ENCODE measurements at places on chromosomes 1 and 21.
A peak's percentile ranks its signal among the peaks of the same experiment; 100 is the strongest.

DNA sequence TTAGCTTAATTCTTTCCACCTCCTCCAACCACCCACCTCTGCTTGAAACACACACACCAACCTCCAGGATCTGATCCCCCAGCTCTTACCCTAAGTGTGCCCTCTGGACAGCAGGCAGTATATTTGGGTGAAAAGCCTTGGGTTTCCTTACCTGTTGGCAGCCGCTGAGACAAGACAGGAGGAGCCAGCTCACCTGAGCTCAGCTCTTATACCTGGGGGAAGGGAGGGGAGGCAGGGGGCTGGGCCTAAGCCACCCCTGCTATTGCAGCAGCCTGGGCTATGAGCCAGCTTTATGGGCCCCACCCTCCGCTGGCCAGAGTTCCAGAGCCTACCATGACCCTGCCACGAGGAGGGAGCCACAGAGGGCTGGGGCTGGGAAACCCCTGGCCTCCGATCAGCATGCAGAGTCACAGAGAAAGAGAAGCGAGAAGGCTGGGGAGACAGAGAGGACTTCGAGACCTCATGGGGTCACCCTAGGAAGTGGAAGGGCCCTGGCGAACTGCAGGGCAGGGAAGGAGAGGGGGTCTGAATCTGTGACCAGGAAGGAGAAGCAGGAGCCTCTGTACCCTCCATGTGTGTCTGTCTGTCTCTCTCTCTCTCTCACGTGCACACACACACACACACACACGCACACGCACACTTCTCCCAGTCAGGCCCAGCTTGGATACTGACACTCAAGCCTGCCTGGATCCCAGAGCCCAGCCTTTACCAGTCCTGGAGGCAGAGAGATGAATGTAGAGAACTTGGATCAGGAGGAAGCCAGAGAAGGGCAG, at the start of gene S100A14:
S100A14 (minus strand) TSS at position 182 of the 773 bp plus-strand sequence. CDS start 467 bp downstream, outside the sequence.
- DNase-seq: no peak

GRCh38 chr1:52235646-52236045, 93.8 kb downstream of the ZFYVE9 start:
- no peak for DNase-seq

GRCh38 chr1:69567652-69568420, at the start of gene LRRC7:
TSS of gene LRRC7 (plus strand) at chr1:69567922. CDS start at chr1:69568640, 718 bp downstream.
- DNase-seq: no peak

DNA sequence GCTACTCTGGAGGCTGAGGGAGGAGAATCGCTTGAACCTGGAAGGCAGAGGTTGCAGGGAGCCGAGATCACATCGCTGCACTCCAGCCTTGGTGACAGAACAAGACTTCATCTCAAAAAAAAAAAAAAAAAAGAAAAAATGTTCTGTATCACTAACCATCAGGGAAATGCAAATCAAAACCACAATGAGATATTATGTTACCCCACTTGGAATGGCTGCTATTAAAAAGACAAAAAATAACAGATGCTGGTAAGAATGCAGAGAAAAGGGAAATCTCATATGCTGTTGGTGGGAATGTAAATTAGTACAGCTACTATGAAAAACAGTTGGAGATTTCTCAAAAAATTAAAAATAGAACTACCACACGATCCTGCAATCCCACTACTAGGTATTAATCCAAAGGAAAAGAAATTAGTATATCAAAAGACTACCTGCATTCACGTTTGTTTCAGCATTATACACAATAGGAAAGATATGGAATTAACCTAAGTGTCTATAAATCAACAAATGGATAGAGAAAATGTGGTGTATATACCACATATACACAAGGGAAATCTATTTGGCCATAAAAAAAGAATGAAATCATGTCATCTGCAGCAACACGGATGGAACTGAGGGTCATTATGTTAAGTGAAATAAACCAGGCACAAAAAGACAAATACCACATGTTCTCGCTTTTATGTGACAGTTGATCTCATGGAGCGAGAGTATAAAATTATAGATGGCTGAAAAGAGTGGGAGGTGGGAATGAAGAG, 62.6 kb downstream of the ABL2 start:
- DNase-seq: no peak

- no peak for DNase-seq
These were observed 89.7 kb upstream of the RUNX1 start for GRCh38 chr21:35138665-35139381.

DNA sequence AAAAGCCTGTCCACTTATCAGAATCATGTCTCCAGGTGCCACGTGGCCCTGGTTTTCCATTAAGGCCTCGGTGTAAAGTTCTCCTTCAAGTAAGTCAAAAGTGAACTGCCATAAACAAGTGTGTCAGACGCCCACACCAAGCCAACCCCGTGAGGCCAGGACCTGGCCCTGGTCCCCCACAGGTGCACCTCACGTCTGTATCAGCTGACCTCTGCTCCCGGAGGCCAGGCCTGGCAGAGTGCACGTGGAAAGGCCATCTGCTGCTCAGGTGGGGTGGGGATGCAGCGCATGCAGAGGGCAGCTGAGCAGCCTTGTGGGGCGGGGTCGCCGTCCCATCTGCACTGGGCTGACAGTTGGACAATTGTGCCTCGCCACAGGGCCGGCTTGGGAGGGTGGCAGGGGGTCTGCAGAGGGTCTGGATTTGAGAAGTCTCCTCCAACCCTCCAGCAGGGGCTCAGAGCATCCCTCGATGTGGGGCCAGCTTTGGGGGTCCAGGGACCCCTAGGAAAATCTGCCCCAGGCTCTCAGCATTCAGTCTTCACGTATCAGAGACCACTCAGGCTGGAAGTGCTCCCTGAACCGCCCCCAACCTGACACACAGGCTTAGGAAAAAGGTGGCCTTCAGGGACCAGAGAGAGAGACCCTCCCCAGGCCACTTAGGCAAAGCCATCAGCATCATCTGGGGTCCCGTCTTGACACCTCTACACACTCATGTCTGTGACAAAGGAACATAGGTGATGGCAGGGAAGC, 3.0 kb downstream of the SLC19A1 start:
- no peak for DNase-seq

GRCh38 chr21:33071770-33072306, 1.9 kb downstream of the OLIG1 start:
- no peak for DNase-seq

GRCh38 chr1:228841632-228842031, 106.4 kb downstream of the RHOU start:
- no peak for DNase-seq

DNA sequence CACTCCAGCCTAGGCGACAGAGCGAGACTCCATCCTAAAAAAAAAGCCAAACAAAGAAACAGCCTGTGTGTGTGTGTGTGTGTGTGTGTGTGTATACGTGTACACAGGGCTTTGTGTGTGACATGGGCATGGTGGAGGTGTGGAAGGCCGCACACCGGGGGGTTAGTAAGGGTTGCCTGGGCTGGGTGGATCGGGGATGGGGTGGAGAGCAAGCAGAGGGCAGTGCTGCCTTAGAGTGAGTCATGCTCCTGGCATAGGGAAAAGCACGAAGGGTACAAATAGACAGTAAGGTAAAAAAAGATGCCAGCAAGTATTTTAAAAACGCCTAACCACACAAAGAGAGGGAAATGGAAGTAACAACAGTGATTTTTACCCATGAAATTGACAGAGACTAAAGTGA, 6.2 kb downstream of the PRMT2 start:
- no peak for DNase-seq

GRCh38 chr1:3373175-3373574, 81.3 kb upstream of the ARHGEF16 start:
- DNase-seq: no peak

DNA sequence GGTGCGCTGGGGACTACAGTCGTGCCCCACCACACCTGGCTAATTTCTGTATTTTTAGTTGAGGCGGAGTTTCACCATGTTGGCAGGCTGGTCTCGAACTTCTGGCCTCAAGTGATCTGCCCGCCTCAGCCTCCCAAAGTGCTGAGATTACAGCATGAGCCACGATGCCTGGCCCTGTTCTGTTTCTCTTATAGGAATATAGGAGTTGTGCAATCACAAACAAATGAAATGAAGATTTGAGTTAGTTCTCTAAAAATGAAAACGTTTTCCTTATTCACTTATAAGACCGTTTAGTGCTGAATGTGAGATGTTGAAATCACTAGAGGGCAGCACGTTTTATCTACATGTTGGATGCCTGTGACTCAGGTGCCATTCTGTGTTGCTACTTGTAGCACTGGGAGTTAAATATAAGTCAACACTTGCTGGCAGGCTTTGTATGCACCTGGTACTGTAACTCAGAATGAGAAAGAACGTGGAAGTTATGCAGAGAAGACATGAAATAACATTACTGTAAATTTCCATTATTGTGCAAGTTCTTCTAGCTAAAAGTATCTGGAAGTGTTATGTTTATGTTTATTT, 45.8 kb downstream of the MIGA1 start:
- peak; percentile 28 for DNase-seq

DNA sequence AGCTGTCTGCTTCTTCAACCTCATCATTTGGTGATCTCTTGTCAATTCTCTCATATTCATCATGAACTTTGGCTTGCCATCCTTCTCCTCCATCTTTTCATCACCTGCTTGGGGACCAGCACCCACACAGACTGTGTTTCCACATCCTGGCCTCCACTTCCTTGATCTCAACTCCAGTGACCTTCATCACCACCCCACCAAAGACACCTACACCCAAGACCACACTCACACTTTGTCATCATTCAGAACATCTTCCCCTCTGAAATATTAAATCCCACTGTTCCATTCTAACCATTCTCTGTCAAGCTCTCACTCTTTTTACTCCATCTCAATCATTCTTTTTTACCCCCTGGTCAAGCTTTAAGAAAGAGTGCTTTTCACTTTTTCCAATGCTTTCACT, 115.5 kb upstream of the VAV3 start:
- no peak for DNase-seq

DNA sequence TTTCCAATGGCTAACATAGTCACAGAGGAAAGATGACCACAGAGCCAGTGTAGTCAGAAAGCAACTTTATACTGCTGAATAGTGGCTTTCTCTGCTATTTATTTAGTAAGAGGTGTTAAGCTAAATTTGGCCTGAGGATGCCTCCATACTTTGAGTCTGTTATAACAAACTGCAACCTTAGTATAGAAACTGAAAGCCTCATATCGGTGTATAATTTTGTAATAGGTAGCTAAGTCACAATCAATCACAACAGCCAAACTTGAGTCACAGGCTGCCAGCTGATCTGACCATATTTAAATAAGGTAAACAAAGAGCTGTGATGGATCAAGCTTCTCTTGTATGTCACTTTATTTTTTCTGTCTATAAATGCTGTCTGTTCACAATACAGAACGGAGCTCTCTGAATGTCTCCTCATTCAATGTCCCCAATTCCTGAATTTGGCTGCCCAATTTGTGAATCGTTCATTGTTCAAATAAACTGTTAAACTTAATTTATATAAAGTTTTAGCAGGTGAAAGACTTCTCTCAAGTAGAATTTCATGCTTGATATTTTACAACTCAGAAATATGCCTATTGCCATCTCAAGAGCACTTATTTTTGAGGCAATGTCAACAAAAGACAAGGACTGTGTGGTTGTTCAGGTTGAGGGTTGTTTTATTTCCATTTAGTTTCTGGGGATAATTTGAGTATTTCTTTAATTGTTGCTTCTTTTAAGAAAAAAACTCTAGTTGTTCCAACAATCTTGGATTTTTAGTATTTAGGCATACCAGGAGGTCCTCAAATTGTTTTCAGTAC, 339.7 kb upstream of the B3GALT2 start:
- DNase-seq: no peak

- no peak for DNase-seq
These were observed 1.1 kb downstream of the ESPN start for GRCh38 chr1:6425658-6426057.

- no peak for DNase-seq
These were observed 13.3 kb upstream of the GNG12 start for GRCh38 chr1:67846538-67846937.

- no peak for DNase-seq
These were observed 249.8 kb upstream of the C1orf174 start for GRCh38 chr1:4149831-4150230.

DNA sequence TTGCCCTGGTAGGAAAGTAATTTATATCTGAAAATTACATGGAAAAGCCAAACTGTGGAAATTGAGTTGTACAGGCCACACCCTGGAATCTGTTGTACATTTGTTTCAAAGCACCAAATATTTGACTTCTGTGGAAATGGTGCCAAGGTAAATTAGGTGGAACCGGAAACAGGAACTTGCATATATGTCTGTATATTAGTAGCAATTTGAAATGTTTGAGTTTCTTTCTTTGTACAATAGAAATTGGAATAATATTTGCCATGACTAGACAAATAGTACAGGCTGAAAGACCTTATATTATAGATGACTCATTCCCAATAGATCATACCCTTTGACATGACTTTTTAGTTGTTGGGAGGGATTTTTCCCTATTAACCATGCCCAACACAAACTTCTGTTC, 10.5 kb upstream of the TAF1A start:
- no peak for DNase-seq

DNA sequence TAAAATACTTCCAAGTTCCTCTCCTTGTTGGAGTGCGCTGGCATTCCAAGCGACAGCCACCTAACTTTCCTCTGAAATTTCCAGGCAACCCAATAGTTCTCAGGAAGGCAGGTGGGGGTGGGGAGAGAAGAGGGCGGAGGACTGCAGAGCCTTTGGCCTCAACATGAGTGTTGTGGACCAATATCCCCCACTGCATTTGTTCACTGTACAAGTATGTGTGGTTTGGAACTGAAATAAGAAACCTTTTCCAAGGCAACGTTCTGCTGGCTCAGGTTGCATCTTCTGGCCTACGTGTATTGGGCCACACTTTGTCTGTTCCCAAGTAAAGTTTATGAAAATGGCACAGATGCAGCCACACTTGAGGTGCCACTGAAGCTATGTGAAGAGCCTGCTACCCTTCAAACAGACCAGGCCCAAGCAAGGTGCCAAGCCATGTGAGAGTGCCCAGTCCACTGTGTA, 153.4 kb downstream of the DHRS3 start:
- DNase-seq: no peak

DNA sequence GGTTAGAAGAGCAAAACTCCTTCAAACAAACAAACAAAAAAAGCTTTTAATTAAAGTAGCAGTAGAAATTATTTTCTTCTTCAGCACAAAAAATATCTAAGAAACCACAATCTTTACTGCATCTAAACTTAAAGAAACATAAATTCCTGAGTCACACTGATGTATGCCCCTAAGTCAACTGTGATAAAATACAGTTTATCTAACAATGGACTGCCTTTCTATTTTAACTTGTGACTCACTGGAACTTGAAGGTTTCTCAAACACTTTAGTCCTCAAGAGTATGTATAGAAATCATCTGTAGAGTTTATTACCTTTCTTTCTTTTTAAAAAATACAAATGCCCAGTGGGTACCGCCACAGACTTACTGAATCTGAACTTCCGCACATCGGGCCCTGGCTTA, 86.2 kb downstream of the LBR start:
- DNase-seq: no peak

- no peak for DNase-seq
These were observed 115.0 kb upstream of the GRIK3 start for GRCh38 chr1:37149296-37149695.

GRCh38 chr1:64570267-64570855, 100.4 kb downstream of the CACHD1 start:
- no peak for DNase-seq

- DNase-seq: no peak
These were observed 197.2 kb downstream of the NFIA start for GRCh38 chr1:61279570-61279969.

- no peak for DNase-seq
These were observed 81.5 kb upstream of the MROH9 start for GRCh38 chr1:170853867-170854266.

Data from AG04449 (cell line).